ENCODE measurements at places on chromosomes 1 and 21. TPM values are rescaled to one million over a fixed set of nuclear protein-coding genes. Genes with fewer than 3 reads are reported as not detected.

The VHLL gene
- not detected for total RNA-seq

The LCE2C gene
- total RNA-seq = not detected

DNA sequence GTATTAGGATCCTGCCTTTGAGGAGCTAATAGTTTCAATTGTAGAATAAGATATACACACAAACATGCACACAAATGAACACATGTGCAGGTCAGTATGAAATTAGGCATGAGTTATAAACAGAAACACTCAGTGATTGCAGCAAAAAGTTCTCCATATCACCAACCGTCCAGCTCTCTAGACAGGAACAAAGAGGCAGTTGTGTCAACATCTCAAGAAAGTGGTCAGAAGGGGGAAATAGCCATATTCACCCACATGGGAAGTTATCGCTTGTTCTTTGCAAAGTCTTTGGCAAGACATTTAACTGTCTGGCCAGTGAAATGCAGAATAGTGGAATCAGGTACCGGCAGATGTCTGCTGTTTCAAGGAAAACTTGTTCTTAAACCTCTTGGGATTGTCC, 29.4 kb upstream of the PIGC start:
- no peak for DNase-seq
- H3K27ac ChIP-seq = no peak overlapping the region
- no peaks in the 10 kb centered on the region for H3K4me1 ChIP-seq
- H3K4me3 ChIP-seq = no peak overlapping the region

DNA sequence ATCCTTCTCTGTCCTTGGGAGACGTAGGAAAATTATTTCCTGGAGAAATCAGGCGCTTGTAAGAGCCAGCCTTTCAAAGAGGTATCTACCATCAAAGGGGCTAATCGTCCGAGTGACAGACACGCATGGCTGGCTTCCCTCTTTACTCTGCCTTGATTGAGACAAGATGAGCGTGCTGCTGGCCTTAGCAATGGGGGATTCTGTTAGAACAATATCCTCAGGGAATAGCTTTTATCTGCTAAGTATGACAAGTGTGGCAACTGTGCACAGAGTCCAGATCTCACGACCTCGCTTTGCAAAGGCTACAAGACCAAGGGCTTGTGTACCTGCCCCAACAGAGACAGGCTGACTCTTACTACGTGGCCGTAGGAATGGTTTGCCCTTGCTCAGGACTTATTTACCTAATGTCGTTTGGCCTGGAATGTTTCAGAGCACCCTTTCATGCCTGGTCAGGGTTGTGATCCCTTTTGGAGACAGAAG, 417.1 kb downstream of the KIF26B start:
- H3K27ac ChIP-seq = no peak overlapping the region
- no peaks in the 10 kb centered on the region for H3K36me3 ChIP-seq
- H3K27me3 ChIP-seq = no peaks in the 10 kb centered on the region

DNA sequence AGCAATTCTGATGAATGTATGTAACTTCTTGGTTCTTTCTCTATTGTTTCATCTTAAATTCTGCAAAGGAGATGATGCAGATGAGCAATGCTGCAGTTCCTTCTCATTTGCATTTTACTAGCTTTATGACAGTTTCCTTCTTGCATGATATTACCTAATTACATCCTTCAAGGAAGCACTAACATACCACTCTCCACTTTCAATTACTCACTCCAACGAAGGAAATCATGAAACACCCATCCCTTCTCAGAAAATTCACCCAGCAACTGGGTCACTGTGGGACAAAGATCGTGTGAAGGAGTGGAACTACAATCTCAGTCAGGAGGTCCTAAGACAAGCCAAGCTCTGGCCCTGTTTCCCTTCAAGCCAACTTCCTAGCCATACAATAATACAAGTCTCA, 142.3 kb downstream of the CHD1L start:
- H3K27me3 ChIP-seq = peaks cover 3% of the 10 kb centered on the region
- no peaks in the 10 kb centered on the region for H3K36me3 ChIP-seq
- H3K27ac ChIP-seq = no peak overlapping the region

- no peak overlapping the region for H3K27ac ChIP-seq
- H3K4me1 ChIP-seq = no peaks in the 10 kb centered on the region
- H3K27me3 ChIP-seq = peaks cover 7% of the 10 kb centered on the region
- no peak overlapping the region for H3K4me3 ChIP-seq
Observed at GRCh38 chr1:204842892-204843291, 27.8 kb upstream of the NFASC start.

- peaks cover 2% of the 10 kb centered on the region for H3K27me3 ChIP-seq
- H3K4me1 ChIP-seq = peaks cover 36% of the 10 kb centered on the region
- DNase-seq = peak; percentile 63
- H3K36me3 ChIP-seq = no peaks in the 10 kb centered on the region
- H3K4me3 ChIP-seq = peak overlapping the region; percentile 72
- peak overlapping the region; percentile 69 for H3K27ac ChIP-seq
Observed at GRCh38 chr1:10693497-10694273, 102.8 kb downstream of the CASZ1 start.

- H3K4me3 ChIP-seq = no peak overlapping the region
- no peak for DNase-seq
- no peak overlapping the region for H3K27ac ChIP-seq
- H3K4me1 ChIP-seq = no peaks in the 10 kb centered on the region
- peaks cover 18% of the 10 kb centered on the region for H3K27me3 ChIP-seq
Observed at GRCh38 chr21:37671381-37671780, 244.9 kb downstream of the KCNJ6 start.

- H3K27me3 ChIP-seq = no peaks in the 10 kb centered on the region
- H3K4me3 ChIP-seq = no peak overlapping the region
- no peak overlapping the region for H3K27ac ChIP-seq
- DNase-seq = no peak
- no peaks in the 10 kb centered on the region for H3K4me1 ChIP-seq
Observed at GRCh38 chr21:18228060-18228739, 16.4 kb upstream of the CHODL start.

- peaks cover 8% of the 10 kb centered on the region for H3K27me3 ChIP-seq
- no peak overlapping the region for H3K27ac ChIP-seq
- no peak overlapping the region for H3K4me3 ChIP-seq
- no peaks in the 10 kb centered on the region for H3K4me1 ChIP-seq
Observed at GRCh38 chr21:46011267-46011967, 29.8 kb downstream of the COL6A1 start.

- DNase-seq = no peak
- no peak overlapping the region for H3K27ac ChIP-seq
- peaks cover 35% of the 10 kb centered on the region for H3K36me3 ChIP-seq
- H3K27me3 ChIP-seq = no peaks in the 10 kb centered on the region
- H3K4me3 ChIP-seq = no peak overlapping the region
Observed at GRCh38 chr1:43438953-43439581, 14.7 kb downstream of the HYI start.

DNA sequence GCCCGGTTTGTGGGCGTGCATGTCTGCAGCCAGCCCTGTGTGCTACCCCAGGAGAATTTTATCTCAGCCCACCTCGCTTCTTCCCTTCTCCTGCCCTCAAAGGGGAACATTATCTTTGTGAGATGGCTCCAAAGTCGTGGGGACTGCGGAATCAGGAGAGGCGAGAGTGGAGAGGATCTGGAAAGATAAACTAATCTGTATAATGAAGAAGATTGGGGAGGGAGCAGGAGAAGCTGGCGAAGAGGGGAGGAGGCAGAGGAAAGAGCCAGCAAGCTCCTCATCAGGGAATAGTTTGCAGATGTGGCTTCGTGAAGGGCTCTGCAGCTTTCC, 310.3 kb downstream of the MATN1 start:
- peaks cover 12% of the 10 kb centered on the region for H3K27me3 ChIP-seq
- H3K36me3 ChIP-seq = no peaks in the 10 kb centered on the region
- H3K4me3 ChIP-seq = no peak overlapping the region
- no peak for DNase-seq

DNA sequence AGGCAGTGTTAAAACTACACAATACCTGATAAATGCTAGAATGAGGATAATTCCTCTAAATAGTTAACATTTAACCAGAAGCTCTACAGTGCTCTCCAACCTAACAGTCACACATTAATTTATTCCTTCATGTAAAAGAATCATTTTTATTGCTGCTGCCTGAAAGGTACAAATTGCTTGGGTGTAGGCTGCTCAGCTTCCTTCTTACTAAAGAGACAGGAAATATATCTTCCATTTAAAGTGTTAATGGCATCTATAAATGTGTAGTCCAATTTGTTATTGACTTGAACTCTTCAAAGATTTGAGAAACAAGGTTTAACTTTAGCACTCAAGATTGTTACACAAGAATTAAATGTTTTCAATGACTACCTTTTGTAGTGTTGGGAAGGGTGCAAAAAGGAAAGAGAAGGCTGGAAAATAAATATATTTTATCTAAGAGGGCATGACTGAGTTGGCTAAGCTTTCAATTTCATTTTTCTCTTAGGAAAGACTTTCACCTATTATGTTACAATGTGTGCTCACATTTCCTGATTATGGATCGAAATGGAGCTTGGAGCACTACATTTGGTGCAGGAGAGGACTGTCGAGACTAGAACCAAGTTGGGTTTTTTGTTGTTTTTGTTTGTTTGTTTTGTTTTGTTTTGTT, 105.5 kb upstream of the CACYBP start:
- H3K27me3 ChIP-seq = no peaks in the 10 kb centered on the region
- H3K4me3 ChIP-seq = no peak overlapping the region
- no peak for DNase-seq
- peaks cover 10% of the 10 kb centered on the region for H3K36me3 ChIP-seq
- peaks cover 6% of the 10 kb centered on the region for H3K4me1 ChIP-seq
- H3K27ac ChIP-seq = no peak overlapping the region

DNA sequence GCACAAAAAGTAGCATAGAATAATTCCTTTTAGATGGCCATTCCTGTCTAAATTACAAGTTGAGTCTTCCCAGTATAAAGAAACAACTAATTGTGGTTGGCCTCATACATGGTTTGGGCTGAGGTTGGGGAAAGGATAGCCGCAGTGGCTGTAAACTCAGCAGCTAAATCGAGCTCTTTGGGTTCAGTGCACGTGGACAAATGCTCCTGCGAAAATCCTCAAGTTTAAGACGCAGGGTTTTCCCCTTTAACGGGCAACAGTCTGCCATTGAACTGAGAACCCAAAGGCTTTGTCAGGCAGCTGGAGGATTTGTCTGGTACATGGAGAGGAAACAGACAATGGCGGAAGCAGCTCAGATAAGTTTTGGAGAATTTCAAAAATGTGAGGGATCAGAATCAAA, 331.9 kb downstream of the TGFB2 start:
- H3K27ac ChIP-seq = no peak overlapping the region
- DNase-seq = no peak
- no peaks in the 10 kb centered on the region for H3K4me1 ChIP-seq
- H3K4me3 ChIP-seq = no peak overlapping the region
- H3K36me3 ChIP-seq = no peaks in the 10 kb centered on the region
- no peaks in the 10 kb centered on the region for H3K27me3 ChIP-seq

GRCh38 chr1:181318022-181318857, 165.1 kb upstream of the CACNA1E start:
- peak; percentile 27 for DNase-seq
- peak overlapping the region; percentile 46 for H3K4me3 ChIP-seq
- H3K27ac ChIP-seq = peak overlapping the region; percentile 30
- H3K27me3 ChIP-seq = peaks cover 55% of the 10 kb centered on the region

DNA sequence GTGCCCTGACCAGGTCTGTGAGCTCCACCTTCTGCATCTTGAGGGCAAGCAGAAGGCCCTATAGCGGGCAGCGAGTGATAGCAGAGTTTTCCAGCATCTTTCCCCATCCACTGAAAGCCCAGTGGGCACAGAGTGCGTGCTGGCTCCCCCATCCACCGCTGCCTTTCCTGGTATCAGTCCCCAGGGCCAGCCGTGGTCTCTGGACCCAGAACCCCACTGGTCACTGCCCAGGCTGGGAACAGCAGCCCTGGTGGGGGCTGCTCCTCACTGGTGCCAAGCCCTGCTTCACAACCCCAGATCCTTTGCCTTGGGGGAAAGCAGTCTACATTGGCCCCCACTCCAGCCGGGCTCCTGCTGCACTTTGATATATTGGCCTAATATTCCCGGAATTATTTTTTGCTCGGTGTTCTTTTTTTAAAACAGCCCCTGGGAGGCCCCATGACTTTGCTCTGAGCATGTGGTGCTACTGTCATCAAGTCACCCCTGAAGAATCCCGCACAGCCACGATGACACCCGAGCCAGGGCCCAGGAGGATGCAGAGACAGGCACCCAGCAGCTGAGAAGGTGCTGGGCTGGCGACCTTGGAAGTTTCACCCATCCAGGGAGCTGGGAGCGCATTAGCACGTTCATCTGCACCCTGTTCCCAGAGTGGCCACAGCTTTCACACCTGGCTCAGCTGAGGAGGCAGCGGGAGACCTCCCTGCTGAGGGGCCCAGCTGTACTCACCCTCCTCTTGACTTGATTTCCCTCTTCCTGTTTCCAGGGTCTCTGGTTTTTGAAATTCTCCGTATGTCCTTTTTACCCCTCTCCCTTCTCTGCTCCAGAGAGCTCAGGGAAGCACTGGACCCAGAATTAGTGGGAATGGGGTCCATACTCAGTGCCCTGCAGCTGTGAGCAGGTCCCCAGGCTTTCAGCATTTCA, 56.9 kb downstream of the KLHDC7A start:
- no peaks in the 10 kb centered on the region for H3K36me3 ChIP-seq
- no peak overlapping the region for H3K27ac ChIP-seq
- no peak for DNase-seq
- no peaks in the 10 kb centered on the region for H3K4me1 ChIP-seq
- peaks cover 25% of the 10 kb centered on the region for H3K27me3 ChIP-seq
- H3K4me3 ChIP-seq = no peak overlapping the region
